ENCODE measurements at places on chromosomes 3 and 15. TPM values are rescaled to one million over a fixed set of nuclear protein-coding genes. Genes with fewer than 3 reads are reported as not detected.

DNA sequence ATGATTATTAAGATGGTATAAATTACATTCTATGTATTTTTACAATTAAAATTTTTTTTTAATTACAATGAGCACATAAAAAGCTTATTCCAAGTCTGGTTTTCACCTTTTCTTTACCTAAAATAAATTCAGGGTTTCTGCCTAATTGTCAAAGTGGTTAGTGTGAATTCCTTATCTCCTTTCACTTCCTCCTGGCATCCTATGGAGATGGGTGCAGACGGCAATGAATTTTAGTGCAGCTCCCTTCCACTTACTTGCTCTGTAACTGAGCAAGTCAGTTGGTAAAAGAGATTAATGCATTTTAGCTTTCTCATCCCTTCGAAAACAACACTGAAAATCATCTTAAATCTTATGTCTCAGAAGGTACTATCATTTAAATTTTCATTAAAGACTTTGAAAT lies 13.1 kb downstream of the HDGFL3 start:
- peaks cover 6% of the 10 kb centered on the region for H3K4me1 ChIP-seq
- DNase-seq, result no peak
- H3K27me3 ChIP-seq, result no peaks in the 10 kb centered on the region

DNA sequence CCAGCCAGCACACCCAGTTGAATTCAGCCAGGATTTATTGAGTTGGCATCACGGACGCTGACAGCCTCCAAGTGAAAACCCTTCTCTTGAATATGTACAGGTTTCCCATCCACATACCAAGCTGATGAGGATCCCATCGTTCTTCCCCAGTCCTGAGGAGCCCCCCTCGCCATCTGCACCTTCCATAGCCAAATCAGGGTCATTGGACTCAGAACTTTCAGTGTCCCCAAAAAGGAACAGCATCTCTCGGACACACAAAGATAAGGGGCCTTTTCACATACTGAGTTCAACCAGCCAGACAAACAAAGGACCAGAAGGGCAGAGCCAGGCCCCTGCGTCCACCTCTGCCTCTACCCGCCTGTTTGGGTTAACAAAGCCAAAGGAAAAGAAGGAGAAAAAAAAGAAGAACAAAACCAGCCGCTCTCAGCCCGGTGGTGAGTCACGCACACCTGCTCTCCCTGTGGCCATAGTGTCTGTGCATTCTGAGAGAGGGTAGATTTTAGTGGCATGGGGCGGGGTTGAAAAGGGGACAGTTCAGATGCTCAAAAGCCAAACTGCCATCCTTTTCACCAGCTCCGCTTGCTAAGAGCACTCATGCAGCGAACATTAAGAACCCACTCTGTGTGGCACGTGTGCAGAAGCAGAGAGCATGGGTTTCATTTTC lies 51.2 kb downstream of the KLHL25 start:
- H3K27me3 ChIP-seq, result no peaks in the 10 kb centered on the region
- no peak overlapping the region for H3K4me3 ChIP-seq

GRCh38 chr3:31927811-31928210 lies 53.3 kb downstream of the OSBPL10 start:
- H3K27ac ChIP-seq, result no peak overlapping the region
- H3K4me3 ChIP-seq, result no peak overlapping the region
- DNase-seq, result no peak

- no peaks in the 10 kb centered on the region for H3K36me3 ChIP-seq
- no peak for DNase-seq
- H3K27ac ChIP-seq, result no peak overlapping the region
Observed at GRCh38 chr3:131396170-131396569, 14.6 kb downstream of the NUDT16 start.

- H3K27me3 ChIP-seq, result no peaks in the 10 kb centered on the region
- no peak for DNase-seq
- no peaks in the 10 kb centered on the region for H3K36me3 ChIP-seq
- H3K4me1 ChIP-seq, result no peaks in the 10 kb centered on the region
- H3K4me3 ChIP-seq, result no peak overlapping the region
- no peak overlapping the region for H3K27ac ChIP-seq
Observed at GRCh38 chr15:69469467-69470201, 17.0 kb downstream of the RPLP1 start.

DNA sequence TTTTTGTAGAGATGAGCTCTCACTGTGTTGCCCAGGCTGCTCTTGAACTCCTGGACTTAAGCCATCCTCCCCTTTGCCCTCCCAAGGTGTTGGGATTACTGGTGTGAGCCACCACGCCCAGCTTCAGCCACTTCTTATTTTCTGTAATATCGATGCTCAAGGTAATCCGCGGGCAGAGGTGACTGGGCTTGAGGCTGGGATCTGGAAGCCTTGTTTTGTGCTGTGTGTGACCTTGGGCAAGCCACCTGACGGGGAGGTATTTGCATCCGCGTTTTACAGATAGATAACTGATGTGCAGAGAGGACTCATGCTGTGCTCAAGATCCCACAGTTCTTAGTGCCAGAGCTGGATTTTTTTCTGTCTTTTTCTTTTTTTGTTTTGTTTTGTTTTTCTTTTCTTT lies 27.8 kb upstream of the SEMA4B start:
- H3K27ac ChIP-seq, result no peak overlapping the region
- no peaks in the 10 kb centered on the region for H3K27me3 ChIP-seq
- no peak overlapping the region for H3K4me3 ChIP-seq
- DNase-seq, result no peak
- no peaks in the 10 kb centered on the region for H3K4me1 ChIP-seq

GRCh38 chr15:99165956-99166689 lies 61.2 kb downstream of the SYNM start:
- H3K27me3 ChIP-seq, result no peaks in the 10 kb centered on the region
- H3K4me3 ChIP-seq, result no peak overlapping the region
- DNase-seq, result no peak
- no peak overlapping the region for H3K27ac ChIP-seq
- no peaks in the 10 kb centered on the region for H3K4me1 ChIP-seq

DNA sequence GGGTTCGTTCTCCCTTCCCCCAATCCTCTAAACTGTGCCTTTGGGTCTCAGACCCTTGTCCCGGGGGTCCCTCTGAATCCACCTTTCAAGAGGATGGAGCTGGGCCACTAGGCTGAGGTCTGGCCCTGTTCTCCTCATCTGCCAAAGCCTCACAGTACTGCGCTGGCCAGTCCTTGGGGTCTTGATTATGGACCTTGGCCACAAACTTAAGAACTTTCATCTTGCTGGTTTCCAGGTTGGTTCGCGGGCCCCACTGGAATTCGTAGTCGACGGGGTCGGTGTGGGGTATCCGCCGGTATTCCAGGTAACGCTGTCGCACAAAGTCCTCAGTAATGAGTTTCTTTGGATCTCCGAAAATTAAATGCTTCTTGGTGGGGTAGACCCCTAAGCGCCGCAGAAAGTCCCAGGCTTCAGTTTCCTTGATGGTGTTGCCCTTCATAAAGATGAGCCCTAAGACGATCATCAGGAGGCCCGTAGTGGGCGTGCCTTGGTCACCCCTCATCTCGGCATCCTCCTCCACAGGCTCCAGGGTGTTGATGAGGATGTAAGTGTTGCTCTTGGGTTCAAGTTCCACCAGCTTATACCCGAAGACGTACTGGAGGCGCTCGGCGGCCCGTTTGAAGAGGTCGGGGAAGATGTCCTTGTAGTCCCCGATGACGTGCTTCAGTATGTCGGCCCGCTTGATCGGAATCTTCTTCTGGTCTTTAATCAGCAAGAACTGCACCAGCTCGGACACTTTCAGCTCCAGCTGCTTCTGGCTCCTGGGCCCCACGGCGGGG lies 727 bp downstream of the NSMCE3 start:
- no peaks in the 10 kb centered on the region for H3K27me3 ChIP-seq
- peak; percentile 62 for DNase-seq
- H3K36me3 ChIP-seq, result no peaks in the 10 kb centered on the region
- peak overlapping the region; percentile 94 for H3K27ac ChIP-seq

DNA sequence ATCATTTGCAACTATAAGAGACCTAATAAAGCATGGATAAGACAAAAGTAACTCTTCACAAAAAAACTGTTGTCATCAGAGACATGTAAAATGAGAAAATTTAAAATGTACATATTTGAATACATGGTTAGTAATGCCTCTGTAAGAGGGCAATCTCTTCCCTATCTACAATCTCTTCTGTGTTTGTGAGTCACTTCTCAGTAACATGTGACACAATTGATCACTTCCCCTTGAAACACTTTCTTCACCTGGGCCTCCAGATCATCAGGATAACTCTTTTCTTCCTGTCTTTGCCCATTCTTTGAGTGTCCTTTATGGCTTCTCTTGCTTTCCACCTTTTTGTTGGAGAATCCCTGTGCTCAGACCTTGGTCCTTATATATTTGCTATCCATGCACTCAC lies 50.4 kb downstream of the TFDP2 start:
- no peak for DNase-seq
- no peaks in the 10 kb centered on the region for H3K27me3 ChIP-seq
- no peak overlapping the region for H3K27ac ChIP-seq
- H3K36me3 ChIP-seq, result no peaks in the 10 kb centered on the region

- H3K36me3 ChIP-seq, result no peaks in the 10 kb centered on the region
- peak overlapping the region; percentile 90 for H3K27ac ChIP-seq
- H3K4me3 ChIP-seq, result no peak overlapping the region
- peaks cover 5% of the 10 kb centered on the region for H3K4me1 ChIP-seq
Observed at GRCh38 chr15:99424978-99425656, 140.7 kb upstream of the MEF2A start.

DNA sequence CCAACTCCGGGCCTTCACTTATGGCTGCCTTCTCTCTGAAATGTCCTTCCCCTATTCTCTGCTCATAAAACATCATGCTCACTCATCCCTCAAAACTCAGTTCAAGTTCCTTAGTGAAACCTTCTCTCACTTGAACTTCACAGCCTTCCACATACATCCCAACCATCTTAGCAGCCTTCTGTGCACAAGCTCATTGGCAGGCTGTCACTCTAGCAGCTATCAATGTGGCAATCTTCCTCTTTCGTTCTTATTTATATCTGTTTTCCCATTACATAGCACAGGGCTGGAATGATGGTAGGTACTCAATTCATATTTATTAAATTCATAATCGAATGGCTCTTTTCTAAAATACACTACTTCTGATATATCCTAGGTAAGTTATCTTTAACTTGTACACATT lies 66.4 kb upstream of the MCTP2 start:
- no peak for DNase-seq
- H3K36me3 ChIP-seq, result no peaks in the 10 kb centered on the region
- no peaks in the 10 kb centered on the region for H3K4me1 ChIP-seq
- H3K27ac ChIP-seq, result no peak overlapping the region
- H3K27me3 ChIP-seq, result no peaks in the 10 kb centered on the region
- H3K4me3 ChIP-seq, result no peak overlapping the region

GRCh38 chr3:151443583-151443982 lies 17.3 kb downstream of the IGSF10 start:
- DNase-seq, result no peak
- H3K36me3 ChIP-seq, result no peaks in the 10 kb centered on the region
- H3K27ac ChIP-seq, result no peak overlapping the region
- no peaks in the 10 kb centered on the region for H3K27me3 ChIP-seq
- H3K4me3 ChIP-seq, result no peak overlapping the region
- peaks cover 5% of the 10 kb centered on the region for H3K4me1 ChIP-seq

DNA sequence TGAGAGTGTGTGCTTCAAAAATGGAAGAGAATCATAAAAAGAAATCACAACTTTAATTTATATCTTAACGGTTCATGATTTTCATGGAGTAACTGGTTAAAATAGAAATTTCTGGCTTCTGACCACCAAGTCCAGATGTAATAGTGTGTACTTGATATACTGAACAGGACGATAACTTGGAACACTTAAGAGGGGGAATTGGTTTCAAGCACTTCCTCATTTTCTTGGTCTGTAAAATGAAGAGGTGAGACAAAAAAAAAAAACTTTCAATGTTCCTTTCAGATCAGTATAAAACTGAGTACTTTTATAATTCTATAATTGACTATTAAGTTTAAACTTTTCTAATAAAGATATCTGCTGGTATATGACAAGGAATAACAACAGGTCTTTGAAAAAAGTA lies 64.0 kb upstream of the TRA2B start:
- no peak for DNase-seq
- no peaks in the 10 kb centered on the region for H3K36me3 ChIP-seq
- no peaks in the 10 kb centered on the region for H3K27me3 ChIP-seq
- H3K27ac ChIP-seq, result no peak overlapping the region
- no peak overlapping the region for H3K4me3 ChIP-seq

DNA sequence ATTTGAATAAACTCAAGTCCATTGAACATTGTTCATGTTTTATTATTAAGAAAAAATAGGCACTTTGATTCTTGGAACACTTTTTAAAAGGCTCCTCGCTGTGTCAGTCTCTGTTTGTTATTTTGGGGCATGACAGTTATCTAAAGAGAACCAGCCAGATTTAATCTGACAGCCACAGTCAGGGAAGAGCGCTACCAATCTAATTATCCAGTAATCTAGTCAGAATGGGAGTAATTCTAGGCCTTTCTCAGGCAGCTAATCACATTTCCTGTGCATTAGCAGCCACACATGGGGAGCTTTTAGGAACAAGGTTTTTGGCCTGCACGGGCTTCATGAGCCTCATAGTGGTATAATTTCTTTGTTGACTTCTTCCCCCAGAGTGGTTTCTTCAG lies 362.2 kb downstream of the RBMS3 start:
- no peak for DNase-seq
- H3K27me3 ChIP-seq, result no peaks in the 10 kb centered on the region
- no peaks in the 10 kb centered on the region for H3K36me3 ChIP-seq
- H3K4me3 ChIP-seq, result no peak overlapping the region
- no peaks in the 10 kb centered on the region for H3K4me1 ChIP-seq

GRCh38 chr3:141528800-141529199 lies 42.0 kb downstream of the RASA2 start:
- no peak overlapping the region for H3K4me3 ChIP-seq
- H3K27me3 ChIP-seq, result no peaks in the 10 kb centered on the region
- H3K4me1 ChIP-seq, result no peaks in the 10 kb centered on the region
- no peak for DNase-seq
- H3K36me3 ChIP-seq, result peaks cover 2% of the 10 kb centered on the region

BCL2A1 gene
- 36.7 TPM for total RNA-seq

AMIGO3 gene
- total RNA-seq, result not detected

FBXW12 gene
- total RNA-seq, result not detected

TNFSF10 gene
- 107 TPM for total RNA-seq

GOLGA8G gene
- total RNA-seq, result not detected

NUP210 gene
- total RNA-seq, result 20.4 TPM

Measured in lung (tissue), 17 donors.